ENCODE measurements at places on chromosomes 11 and 22.

DNA sequence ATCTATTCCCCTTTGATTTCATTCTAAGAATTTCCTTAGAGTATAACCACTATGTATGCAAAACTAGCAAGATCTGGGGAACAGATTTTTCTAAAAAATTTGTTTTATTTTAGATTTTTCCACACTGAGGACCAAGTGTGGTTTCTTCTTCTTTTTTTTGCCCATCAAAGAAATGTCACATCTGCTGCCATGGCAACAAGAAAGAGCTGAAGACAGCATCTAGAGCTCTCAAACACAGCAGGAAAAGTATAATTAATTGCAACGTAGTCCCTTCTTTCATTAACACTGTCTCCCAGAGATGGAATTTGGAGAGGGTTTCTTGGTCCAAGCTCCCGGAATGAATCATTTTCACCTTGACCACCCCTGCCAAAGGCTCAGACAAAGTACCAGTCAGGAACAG is 256.7 kb upstream of the CCDC90B start:
- DNase-seq = no peak

GRCh38 chr11:58067685-58068084 is 36.9 kb downstream of the OR6Q1 start:
- DNase-seq = no peak

DNA sequence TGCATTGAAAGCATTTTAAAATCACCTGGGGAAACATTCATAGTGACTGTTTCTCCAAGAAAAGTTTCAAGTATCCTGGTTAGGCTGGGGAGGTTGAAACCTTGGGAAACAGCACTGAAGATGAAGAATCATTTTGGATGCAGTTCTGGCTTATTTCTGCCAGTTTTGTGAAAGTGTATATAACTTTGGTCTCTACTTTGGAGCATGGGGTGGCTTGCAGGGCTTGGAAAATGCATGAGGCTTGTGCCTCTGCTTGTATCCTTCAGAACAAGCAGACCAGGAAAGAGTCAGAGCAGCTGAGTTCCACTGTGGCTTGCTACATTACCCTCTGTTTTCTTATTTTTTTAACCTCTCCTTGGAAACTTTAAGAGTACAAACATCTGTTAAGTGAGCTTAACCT is 19.5 kb downstream of the SLC5A12 start:
- peak; percentile 44 for DNase-seq

GRCh38 chr11:100562128-100562527 is 125.0 kb upstream of the ARHGAP42 start:
- DNase-seq = peak; percentile 43

- peak; percentile 83 for DNase-seq
Measured at GRCh38 chr11:57248780-57249383, 11.8 kb upstream of the APLNR start.

- no peak for DNase-seq
Measured at GRCh38 chr11:76044750-76045320, 161.5 kb downstream of the WNT11 start.

GRCh38 chr11:10122326-10123197 is 171.5 kb downstream of the SBF2 start:
- DNase-seq = peak; percentile 24

DNA sequence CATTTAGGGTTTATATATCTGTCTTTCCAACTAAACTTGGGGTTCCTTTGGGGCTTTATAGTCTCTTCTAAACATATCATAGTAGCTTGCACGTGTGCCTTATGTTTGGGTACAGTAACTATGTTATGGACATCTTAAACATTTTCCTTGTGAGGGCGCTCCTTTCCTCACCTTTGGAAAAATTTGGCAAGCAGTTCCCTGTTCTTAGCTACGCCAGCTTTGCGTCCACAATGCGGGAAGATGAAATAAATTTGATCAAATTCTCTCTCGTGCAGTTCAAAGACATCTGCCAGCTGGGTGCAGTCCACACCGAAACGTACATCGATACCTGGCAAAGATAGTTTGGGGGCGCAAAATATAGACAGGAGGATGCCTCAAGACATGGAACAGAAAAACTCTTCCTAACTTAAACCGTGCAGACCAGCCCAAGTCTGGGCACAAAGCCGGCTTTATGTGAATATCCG is 548 bp downstream of the FDXACB1 start:
- DNase-seq = peak; percentile 30

- DNase-seq = no peak
Measured at GRCh38 chr11:26622181-26622580, 50.1 kb upstream of the MUC15 start.

DNA sequence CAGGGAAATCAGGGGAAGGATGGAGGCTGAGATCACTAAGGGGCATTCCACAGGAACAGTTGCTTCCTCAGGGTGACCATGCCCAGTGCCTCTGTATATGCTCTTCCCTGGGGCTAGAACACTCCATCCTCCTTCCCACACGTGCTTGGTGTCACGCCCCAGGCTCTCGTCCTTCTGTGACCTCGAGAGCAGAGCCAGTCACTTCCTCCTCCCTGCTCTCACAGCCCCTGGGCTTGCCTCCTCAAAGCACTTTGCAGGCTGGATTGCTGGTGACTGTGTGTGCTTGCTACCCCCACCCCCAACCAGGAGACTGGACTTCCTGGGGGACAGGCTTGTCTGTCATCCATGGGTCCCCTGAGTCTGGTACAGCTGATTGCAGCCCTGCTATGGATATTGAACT is 56.5 kb upstream of the AMPD3 start:
- no peak for DNase-seq

DNA sequence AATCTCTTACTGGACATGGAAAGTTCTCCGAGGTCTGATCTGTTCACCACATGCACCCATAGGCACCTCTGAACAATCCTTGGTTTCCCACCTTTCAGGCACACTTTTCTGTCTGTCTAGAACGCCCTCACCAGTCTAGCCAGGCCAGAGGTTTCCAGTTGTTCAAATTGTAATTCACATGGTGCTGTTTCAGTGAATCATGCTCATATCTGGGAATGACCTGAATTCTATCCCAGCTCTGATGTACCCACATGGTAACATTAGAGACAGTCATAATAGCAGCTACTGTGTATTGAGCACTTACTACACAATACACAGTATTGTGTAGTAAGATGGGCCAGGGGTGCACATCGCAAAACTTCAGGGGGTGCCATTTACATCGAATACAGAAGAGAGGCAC is 138.2 kb downstream of the COMMD9 start:
- peak; percentile 15 for DNase-seq

DNA sequence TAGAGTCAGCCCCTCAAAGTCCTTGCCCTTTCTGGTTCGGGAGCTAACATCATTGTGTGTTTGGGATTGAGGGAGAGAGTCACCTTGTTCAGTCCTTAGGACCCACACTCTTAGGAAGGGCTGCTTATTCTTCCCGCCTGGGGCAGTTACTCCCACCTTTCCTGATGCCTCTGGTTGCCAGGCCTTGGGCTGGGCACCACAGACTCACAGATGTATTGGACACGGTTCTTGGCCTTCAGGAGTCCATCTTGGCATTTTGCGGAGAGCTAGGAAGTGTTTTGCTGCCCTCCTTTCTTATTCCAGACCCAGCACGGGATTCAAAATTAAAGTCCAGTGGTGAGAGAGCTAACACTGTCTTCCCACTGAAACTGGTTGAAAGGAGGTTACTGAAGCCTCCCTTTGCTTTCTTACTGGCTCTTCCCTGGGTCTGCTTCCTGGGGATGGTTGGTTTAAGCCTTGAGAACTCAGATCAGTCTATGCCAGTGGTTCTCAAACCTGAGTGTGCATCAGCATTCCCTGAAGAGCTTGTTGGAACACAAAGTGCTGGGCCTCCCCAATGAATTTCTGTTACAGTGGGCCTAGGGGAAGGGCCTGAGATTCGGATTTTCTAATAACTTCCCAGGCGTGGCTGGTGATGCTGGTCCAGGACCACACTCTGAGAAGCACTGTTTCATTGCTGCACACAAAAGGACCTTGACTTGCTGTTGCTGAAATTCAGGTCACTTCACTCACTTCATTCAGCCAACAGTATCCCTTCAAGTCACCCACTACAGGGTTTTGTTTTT is 1.4 kb downstream of the OSBP2 start:
- no peak for DNase-seq

DNA sequence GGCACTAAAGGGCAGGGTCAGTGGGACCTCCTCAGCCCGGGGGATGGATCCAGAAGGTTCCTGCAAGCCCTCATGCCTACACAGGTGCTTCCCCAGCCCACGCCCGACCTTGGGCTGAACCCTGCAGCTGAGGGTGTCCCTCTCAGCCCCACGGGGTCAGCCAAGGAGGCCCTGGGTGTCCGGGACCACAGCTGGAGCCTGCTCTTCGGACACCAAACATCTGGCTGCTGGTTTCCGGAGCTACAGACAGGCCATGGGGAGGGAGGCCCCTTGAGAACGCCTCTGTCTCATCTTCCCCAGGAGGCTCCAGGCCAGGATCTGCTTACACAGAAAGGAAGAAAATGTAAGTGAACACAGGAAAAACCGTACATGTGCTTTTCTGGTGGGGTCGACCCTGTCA is 355.7 kb downstream of the MN1 start:
- DNase-seq = no peak

- DNase-seq = no peak
Measured at GRCh38 chr11:120310870-120311269, 14.2 kb upstream of the TLCD5 start.

DNA sequence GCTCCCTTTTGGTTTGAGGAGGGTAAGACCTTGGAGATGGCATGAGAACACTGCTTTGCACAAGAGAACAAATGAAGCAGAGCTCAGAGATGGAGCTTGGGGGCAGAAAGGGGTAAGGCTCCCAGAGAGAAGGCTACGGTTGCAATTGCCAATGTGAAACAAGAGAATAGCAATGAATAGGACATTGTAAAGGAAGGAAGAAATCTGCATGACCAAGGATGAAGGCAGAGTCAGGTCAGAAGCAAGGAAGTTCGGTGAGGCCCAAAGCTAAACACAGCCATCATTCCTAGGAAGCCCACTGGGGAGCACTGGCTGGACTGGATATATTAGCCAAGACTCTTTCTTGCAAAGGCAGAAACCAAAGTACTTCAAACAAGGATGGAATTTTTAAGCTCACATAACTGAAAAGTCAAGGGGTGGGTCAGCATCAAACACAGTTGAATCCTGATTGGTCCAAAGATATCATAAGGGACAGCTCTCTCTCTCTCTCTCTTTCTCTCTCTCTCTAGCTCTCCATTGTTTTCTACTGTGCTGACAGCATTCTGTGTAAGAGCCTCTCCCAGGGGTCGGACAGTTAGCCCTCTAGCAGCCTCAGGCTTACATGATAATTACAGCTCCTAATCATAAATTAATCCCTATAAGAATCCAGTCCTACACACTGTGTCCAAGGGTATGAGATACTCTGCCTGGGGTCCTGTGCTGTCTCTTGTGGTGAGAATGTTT is 484.3 kb downstream of the SOX6 start:
- DNase-seq = no peak

DNA sequence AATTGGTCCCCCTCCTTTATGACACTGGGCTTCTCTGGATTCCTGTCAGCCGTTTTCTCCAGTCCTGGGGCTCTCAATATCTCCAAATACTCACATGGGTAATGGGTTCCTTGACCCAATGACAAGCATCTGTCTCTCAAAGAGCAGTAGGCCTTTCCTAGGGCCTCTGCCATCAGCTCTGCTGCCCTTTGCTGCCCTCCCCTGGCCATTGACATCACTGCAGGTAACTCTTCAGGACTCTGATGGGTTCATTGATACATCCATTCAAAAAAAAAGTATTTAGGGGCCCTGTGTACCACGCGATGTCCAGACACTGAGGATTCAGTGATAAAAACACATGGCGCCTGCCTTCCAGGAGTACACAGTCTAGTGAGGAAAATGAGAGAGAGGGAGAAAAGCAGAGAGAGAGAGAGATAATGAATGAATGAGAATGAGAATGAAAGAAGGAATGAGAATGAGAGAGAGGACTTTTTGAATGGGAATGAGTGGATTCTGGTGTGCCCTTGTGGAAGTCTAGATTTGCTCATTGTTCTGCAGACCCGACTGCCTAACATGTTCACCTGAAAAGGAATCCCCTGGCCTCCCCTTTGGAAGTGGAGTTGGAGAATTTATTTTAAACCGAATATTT is 42.6 kb upstream of the OLFML1 start:
- DNase-seq = peak; percentile 80
